Right ventricle myocardium inferior (tissue), 1 donor: ENCODE measurements at places on chromosomes 1 and 21. TPM values are rescaled to one million over a fixed set of nuclear protein-coding genes. Genes with fewer than 3 reads are reported as not detected.

DNA sequence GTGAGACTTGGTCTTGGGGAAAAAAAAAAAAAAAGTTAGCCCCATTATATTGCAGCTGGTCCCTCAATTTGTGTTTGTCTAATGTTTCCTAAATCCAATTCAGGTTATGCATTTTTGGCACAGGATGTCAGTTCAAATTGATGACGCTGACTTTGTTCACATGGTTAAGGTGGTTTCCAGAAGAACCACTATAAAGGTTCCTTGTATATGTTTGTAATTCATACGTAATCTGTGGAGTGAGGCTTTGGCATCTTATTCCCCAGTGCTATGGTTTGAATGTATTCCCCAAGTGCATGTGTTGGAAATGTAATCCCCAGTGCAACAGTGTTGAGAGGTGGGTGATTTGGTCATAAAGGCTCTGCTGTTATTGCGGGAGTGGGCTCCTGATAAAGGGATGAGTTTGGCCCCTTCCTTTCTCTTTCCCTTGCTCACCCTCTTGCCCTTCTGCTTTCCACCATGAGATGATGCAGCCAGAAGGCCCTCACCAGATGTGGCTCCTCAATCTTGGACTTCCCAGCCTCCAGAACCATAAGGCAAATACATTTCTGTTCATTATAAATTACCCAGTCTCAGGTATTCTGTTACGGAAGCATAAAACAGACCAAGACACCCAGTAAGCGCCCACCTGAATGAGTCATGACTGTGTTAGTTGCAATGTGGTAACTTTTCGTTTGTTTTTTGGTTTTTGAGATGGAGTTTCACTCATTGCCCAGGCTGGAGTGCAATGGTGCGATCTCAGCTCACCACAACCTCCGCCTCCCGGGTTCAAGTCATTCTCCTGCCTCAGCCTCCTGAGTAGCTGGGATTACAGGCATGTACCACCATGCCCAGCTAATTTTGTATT is 19.5 kb upstream of the HLCS start:
- no peak for DNase-seq

CSMD2 gene
- 0.32 TPM for total RNA-seq

- no peak for DNase-seq
Observed at GRCh38 chr1:81314513-81315233, 486.1 kb upstream of the ADGRL2 start.

- no peak for DNase-seq
Observed at GRCh38 chr1:234825498-234826165, 215.7 kb upstream of the IRF2BP2 start.

ZBTB8B gene
- total RNA-seq: not detected

HRNR gene
- not detected for total RNA-seq

- DNase-seq: no peak
Observed at GRCh38 chr1:169113613-169114119, 7.2 kb downstream of the ATP1B1 start.

- no peak for DNase-seq
Observed at GRCh38 chr1:111406321-111406768, 21.2 kb downstream of the OVGP1 start.

GRCh38 chr1:173554089-173554488 is 48.8 kb downstream of the SLC9C2 start:
- DNase-seq: no peak
